ENCODE measurements at places on chromosomes 3 and 15.

DNA sequence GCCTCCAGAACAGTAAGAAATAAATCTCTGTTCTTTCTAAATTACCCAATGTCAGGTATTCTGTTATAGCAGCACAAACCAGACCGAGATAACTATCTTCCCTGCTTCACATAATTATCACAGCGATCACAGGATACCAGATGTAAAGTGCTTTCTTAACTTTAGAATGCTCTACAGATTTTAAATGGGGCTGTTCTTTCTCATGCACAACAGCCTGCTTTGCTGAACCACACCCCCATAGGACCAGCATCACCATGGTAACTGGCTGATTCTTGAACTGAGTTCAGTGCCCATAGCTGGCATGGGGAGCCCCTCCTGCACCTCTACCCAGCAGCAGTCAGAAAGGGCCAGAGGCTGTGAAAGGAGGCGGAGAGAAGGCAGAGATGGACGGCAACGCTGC, 7.8 kb downstream of the CD80 start:
- DNase-seq = no peak

DNA sequence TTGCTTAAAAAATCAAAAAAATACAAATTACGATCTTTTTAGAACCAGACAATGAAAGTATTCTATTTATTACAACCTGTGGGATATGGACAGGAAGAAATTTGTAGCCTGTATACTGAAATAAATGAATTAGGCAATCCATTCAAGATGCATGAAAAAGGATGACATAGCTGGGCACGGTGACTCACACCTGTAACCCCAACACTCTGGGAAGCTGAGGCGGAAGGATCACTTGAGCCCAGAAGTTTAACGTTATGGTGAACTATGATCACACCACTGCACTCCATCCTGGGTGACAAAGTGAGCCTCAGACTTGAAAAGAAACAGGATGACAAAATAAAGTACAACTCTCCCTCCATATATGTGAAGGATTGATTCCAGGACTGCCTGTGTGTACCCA, 74.1 kb downstream of the MSL2 start:
- DNase-seq = no peak

DNA sequence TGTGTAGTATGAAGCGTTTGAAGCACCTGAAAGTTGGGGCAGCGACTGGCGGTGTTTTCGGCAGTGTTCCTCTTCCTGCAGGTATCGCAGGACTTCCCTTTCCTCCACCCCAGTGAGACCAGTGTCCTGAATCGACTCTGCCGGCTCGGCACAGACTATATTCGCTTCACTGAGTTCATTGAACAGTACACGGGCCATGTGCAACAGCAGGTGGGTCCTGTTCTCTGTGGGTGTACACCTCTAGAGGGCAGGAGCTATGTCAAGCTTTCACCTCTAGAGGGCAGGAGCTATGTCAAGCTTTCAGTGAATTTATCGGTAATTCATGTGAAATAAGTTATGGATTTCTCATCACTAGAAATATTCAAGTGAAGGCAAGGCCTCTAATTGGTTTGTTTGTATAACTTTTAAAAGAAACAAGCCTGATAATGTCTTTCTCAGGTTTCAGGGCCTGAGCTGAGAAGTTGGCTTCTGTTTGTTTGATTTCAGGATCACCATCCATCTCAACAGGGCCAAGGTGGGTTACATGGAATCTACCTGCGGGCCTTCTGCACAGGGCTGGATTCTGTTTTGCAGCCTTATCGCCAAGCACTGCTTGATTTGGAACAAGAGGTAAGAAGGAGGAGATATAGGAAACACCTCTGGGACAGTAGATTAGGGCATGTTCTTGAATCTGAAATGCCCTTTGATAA, 5.3 kb downstream of the TUBGCP4 start:
- no peak for DNase-seq

DNA sequence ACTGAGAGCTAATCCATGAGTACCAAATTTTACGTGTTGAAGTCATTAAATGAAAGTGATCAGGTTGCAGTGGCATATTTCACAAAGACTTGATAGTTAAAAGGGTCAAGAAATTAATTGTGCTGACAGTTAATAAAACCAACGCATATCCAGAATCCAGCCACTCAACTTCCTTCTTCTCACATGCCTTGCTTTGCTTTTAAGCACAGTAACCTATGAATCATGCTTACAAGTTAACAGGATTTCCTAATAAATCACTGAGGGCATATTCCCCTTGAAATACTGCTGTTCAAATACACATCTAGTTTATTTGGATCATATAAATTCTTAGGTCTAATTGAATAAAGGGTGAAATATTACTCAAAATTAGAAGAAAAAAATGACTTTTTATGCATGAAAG, 801.5 kb upstream of the EPHA6 start:
- DNase-seq = no peak

- no peak for DNase-seq
Observed at GRCh38 chr3:187398955-187399354, 30.8 kb downstream of the RTP4 start.

DNA sequence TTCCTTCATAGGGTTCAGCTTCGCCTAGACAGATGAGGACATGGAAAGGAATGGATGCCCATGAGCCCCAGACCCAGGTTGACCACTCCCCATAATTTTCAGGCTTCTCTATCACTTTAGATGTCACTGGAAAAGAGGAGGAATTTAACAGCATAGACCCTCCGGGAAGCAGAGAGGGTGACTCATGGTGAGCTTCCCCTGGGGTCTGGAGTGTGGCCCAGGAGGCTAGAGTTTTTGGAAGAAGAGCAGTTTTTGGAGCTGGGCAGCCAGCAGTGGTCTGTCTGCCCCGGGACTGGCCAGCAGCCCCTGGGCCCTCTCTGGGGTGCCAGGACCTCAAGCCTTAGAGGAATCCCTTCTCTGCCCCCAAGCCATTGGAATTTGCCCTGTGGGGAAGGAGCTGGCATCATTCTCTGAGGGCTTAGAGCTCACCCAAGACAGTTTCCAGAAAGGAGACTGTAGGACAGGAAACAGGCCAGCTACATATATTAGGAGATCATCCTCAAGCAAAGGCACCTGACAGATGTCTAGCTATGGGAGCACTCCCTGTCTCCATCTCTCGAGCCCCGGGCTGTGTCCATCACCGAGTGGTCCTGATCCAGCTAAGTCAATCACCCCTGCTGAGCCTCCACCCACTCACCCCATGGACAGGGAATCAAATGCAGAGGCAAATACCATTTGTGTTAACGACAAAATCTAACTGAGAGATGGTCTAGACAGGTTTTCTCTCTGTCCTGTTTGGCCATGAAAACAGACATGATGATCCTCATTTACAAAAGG, 67.3 kb downstream of the MEGF11 start:
- no peak for DNase-seq

DNA sequence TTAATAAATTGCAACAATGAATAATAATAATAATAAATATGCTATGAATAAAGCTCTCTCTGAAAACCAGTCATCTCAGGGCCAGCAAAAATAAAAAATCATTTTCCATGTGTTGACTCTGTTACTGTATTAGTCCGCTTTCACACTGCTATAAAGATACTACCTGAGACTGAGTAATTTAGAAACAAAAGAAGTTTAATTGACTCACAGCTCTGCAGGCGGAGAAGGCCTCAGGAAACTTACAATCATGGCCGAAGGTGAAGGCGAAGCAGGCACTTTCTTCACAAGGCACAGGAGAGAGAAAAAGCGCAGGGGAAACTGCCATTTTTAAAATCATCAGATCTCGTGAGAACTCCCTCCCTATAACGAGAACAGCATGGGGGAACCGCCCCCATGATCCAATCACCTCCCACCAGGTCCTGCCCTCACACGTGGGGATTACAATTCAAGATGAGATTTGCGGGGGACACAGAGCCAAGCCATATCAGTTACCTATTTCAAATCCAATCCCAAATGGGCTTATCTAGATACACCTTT, 224.1 kb downstream of the IGSF11 start:
- no peak for DNase-seq

- no peak for DNase-seq
Observed at GRCh38 chr3:66537735-66538134, 36.9 kb upstream of the LRIG1 start.

DNA sequence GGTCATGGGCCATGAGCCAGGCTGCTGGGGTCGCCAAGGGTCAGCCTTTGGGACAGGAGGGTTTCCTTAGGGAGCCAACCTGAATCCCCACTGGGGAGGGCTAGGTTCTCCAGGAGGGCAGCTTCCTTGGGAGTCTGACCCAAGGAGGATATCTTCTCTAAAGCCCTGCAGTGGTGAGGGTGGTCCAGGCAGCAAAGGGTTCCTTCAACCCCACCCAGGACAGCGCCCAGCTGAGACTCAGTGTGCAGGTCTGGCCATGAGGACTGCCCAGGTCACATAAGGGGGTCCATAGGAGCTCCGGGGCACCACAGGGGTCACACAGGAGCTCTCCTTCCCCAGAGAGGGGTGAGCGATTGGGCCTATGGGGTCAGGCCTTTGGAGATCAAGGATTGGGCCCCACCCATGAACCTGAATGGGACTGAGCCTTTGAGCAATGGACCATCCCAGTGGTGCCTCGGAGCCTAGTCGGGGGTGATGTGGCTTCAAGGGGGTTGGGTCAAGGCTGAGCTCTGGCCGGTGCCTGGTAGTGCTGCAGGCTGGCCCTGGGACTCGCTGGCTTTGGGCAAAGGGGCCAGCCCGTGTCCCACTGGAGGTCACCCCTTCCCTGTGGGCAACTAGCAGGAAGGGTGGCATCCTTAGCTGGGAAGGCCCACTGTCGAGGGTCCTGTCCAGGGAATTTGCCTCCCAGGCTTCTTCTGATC, 216.5 kb downstream of the SNRPN start:
- no peak for DNase-seq

DNA sequence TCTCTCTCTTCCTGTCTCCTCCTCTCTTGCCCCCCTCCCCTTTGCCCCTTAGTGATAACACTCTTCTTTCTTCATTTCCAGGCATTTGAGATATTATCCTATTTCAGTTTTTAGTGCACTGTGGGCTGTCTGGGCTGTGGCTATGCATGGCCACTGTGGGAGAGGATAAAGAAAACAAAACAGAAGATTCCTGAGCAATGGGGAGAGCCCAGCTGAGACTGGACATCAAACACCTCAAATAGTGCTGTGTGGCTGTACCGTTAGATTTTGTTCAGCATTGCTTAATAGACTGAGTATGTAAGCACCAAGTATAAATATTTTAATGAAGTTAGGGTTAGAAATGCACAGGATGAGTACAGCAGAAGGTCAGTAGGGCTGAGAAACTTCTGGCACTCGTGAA, 7.9 kb upstream of the GBE1 start:
- DNase-seq = no peak

GRCh38 chr3:177220136-177220974, 23.1 kb upstream of the TBL1XR1 start:
- DNase-seq = no peak

DNA sequence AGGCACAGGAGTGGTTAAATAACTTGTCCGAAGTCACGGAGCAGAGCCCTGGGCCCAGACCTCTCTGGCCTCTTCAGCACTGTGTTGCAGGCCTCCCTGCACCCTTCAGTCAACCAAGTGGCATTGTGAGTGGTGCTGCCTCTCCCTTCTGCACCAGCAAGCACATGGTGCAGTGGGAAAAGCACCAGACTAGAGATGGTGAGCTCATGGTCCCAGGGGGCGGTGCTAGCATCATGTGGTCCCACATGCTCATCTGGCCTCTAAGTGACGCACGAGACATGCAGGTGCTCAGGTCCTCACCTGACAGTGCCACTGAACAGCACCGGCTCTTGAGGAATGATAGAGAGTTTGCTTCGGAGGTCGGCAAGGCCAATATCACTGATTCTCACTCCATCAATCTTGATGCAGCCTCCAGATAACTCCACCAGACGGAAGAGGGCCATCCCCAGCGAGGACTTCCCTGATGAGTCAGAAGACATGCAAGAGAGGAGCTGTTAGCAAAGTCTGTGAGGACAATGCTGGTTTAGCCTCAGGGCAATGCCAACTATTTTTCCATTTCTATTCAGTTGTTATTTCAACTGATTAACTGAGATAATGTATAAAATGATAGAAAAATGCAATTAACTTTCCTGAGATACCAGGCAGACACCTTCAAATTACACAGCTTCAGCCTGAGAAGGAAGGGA, 53.1 kb upstream of the PARL start:
- DNase-seq = no peak

DNA sequence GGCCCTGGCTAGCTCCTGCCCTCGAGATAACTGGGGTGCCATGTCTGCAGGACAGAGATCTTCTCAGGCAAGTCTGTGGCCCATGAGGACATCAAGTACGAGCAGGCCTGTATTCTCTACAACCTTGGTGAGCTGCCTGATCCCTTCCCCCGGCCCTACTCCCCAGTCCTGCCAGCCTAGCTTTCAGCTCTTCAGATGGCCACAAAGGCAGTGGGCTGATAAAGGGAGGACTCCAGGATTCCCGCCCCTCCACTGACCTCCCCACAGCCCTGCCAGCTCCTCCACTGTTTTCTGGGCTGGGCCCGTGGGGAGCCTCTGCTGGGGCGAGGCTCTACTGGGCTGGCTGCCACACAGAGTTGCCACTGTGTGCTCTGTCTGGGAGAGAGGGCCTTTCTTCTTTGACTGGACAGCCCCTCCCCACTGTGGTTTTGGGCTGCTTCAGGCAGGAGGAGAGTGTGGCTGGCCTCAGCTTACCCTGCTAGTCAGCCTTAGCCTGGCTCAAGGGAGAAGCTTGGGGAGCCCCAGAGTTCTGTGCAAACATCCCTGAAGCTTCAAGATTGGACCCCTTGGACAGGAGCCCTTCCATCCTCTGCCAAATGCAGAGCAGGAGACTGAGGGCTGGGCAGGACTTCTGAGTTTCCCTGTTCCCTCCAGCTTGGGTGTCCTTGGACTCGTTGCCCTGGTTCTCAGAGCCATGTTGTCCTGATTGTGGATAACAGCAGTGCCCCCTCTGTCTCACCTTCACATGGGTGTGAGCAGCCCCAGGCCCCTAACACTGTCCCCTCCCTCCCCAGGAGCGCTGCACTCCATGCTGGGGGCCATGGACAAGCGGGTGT, 24.4 kb downstream of the PTPN23 start:
- peak; percentile 83 for DNase-seq

DNA sequence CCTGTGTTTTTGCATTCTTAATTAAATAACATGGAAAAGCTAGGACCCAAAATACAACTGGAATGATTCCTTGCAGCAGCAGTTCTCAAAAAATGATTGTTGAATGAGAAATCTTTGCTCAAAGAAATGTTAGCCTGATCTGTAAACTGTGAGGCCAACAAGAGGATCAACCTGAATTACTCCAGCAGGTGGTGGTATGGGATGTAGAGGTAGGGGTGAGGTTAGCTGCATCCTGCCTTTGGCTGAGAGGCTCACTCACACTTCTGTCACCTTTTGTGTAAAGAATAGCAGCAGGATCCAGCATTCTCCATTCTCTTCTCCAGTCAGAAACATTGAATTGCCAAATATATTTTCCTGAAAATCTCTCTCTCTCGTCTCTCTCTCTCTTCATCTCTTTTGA, 26.5 kb upstream of the FAM98B start:
- DNase-seq = no peak

DNA sequence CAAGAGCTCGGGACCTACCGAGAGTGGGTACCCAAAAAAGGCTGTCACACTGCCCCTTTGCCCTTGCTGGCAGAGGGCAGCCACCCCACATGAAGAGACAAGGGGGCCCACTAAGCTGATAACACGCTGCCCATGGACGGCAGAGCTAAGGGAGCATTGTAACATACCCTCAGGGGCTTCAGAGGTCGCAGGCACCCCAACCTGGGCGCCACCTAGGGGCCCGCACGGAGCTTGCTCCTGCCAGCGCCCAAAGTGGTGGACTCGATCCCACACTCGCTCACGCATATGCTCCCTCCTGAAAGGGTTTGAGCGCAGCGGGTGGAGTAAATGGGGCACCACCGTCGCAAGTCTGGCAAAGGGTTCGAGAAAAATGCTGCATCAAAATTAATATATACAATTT, 975.4 kb downstream of the ZPLD1 start:
- no peak for DNase-seq

- DNase-seq = no peak
Observed at GRCh38 chr3:127565711-127566110, 24.8 kb downstream of the TPRA1 start.

Data from Right ventricle myocardium inferior (tissue), 1 donor.